ENCODE measurements at places on chromosomes 16 and 17. TPM values are rescaled to one million over a fixed set of nuclear protein-coding genes. Genes with fewer than 3 reads are reported as not detected.

- DNase-seq, result no peak
Measured at GRCh38 chr16:10300905-10301304, 85.0 kb upstream of the ATF7IP2 start.

DNA sequence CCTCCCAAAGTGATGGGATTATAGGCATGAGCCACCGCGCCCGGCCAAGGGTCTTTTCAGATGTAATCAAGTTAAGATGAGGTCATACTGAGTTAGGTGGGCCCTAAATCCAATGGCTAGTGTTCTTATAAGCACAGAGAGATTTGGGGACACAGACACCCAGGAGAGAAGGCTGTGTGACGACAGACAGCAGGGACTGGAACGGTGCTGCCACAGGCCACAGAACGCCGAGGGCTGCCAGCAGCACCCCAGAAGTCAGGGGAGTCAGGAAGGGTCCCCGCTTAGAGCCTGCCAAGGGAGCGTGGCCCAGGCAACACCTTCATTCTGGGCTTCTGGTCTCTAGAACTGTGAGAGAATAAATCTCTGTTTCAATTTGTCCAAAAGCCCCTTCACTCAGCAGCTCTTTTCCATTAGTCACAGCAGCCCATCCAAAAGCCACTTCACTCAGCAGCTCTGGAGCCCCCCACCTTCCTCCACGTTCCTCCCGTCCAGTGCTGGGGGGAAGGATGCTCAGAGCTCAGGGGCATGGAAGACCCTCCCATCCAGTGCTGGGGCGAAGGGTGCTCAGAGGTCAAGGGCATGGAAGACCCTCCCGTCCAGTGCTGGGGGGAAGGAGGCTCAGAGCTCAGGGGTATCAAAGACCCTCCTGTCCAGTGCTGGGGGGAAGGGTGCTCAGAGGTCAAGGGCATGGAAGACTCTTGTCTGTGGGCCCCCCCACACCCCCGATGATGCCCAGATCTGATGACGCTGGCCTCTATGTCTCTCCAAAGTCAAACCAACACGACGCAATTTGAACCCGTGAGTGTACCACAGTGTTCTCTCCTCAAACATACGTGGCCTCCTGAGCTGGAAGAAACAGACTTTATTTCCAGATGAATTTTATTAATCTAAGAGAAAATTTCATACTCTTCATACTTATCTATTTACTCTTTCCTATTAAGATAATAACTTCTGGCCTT is 11.9 kb downstream of the RAB40B start:
- DNase-seq, result no peak

The HSD17B2 gene
- not detected for total RNA-seq

The NGFR gene
- 6.8 TPM for total RNA-seq

DNA sequence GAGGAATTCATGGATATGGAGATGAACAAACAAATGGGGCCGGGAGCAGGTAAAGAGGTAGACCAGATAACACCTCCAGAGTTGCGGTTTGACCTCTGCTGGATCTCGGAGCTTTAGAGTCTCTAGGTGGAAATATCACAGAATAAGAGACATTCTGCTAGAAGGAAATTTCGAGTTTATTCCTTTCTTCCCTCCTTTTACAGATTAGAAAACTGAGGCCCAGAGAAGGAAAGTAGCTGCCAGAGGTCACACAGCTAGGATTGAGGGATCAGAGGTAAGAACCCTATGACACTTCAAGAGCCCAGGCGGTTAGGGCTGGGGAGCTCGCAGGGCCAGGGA is 7.7 kb upstream of the COL1A1 start:
- DNase-seq, result no peak

The TMEM231 gene
- 9.3 TPM for total RNA-seq

DNA sequence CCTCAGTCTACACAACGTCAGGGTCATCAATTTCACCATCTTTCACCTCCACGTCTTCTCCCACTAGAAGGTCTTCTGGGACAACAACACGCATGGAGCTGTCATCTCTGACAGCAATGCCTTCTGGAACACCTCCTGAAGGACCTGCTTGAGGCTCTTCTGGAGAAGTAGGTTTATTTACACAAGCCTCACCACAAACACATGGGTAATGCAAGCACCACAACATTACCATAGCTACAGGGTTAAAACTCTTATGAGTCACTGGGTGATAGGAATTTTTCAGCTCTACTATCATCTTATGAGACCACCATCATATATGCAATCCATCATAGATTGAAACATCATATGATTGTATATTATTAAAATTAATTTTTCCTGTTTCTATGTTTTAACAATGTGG is 215.4 kb downstream of the CHD9NB start:
- no peak for DNase-seq

The ZSCAN10 gene
- 519 TPM for total RNA-seq

All from GM23338 (cell line).